ENCODE measurements at places on chromosomes 4 and X.

GRCh38 chr4:97987019-97987648 lies 156.1 kb downstream of the STPG2 start:
- no peak for DNase-seq

- DNase-seq, result no peak
Observed at GRCh38 chr4:78949735-78950134, 10.5 kb upstream of the PAQR3 start.

DNA sequence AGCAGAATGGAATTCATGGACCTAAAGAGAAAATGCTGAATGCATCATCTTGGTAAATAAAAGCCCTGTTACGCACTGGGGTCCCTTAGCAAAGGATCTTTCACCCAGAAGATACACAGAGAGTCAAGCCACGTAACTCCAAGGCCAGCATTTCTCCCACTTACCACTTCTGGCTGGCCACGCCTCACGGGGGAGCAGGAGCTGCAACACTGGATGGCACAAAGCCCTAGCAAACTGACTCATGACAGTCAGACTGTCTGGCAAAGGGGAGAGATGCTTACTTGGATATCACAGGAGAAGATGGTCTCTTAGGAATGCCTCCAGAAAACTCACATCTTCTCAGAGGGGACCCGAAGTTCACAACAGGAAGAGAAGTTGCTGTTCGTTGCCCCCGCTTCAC lies 51.4 kb upstream of the BCLAF3 start:
- DNase-seq, result no peak

- no peak for DNase-seq
Observed at GRCh38 chr4:104393655-104394324, 100.9 kb downstream of the CXXC4 start.

DNA sequence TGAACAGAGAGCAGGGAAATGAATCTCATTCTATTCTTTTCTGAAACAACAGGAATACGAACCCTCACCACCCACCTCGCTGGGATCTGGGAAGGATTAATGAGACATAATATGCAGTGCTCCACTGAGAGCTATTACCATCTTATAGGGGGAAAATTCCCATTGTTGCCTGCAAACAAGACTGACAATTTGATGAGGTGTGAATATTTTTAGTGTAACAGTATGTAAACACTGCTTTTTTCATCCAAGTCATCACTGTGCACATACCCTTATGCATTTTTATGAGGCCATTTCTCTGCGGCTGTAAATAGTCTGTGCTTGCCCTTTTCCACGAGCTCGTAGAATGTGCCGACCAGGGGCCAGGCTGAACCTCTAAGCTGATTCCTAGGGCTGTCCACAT lies 285.6 kb upstream of the CPEB2 start:
- no peak for DNase-seq

DNA sequence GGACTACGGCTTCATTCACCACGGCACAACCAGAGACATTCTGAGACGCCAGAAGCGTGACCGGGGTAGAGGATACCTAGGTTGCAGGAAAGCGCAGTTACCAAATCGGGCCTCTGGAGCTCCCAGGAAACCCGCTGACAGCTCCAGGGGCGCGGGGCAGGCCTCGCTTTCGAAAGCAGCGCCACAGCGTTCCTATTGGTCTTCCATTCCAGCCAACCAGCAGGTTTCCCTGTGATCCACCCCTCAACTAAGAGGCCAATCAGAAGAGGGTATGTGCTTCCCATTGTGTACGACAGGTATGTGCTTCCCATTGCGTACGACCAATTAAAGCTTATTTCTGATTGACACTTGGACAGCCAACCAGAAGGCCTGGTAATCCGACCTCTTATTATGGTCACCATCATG lies 14.9 kb downstream of the SNX12 start:
- DNase-seq, result no peak

- DNase-seq, result peak; percentile 81
Observed at GRCh38 chr4:20422398-20422797, 170.7 kb downstream of the SLIT2 start.

DNA sequence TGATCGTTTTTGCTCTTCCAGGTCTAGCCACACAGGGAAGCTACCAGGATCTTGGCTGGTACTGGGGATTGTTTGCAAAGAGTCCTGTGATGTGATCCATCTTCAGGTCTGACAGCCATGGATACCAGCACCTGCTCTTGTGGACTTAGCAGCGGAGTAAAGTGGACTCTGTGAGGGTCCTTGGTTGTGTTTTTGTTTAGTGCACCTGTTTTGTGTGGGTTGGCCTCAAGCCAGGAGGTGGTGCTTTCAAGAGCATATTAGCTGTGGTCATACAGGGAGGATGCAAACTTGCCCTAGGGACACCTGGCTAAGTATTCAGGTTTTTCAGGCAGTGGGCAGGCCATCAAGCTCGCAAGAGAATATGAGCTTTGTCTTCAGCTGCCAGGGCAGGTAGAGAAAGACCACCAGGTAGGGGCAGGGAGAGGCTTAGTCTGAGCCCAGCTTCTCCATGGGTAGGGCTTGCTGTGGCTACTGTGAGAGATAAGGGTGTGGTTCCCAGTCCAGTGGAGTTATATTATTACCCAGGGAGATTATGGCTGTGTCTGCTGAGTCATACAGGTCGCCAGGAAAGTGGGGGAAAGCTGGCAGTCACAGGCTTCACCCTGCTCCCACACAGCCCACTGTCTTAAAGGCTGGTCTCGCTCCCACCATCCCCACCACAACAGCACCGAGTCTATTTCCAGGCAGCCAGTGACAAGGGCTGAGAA lies 293.7 kb downstream of the PCDH18 start:
- DNase-seq, result peak; percentile 49

- peak; percentile 7 for DNase-seq
Observed at GRCh38 chrX:103628386-103629317, at the start of gene TCEAL1. TCEAL1 (plus strand) TSS chrX:103628975; CDS start chrX:103629917, 942 bp downstream.

GRCh38 chr4:188296331-188296730 lies 157.1 kb downstream of the TRIML1 start:
- DNase-seq, result no peak

DNA sequence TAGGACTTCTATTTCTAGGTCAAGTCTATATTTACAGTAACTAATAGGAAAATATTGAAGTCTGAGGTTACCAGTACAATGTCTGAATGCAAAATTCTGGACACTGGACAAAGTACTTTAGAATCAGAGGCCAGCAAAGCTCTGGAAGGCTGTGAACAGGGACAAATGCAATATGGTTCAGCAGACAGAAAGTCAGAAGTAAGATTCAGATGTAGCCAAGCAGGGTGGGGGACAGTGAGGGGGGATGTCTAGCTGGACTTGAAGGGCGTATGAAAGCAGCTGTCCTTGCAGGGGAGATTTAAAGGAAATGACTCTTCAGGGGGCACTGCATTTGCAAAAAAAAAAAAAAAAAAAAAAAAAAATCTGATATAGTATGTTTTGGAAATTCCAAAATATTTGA lies 2.9 kb downstream of the SORBS2 start:
- DNase-seq, result no peak

DNA sequence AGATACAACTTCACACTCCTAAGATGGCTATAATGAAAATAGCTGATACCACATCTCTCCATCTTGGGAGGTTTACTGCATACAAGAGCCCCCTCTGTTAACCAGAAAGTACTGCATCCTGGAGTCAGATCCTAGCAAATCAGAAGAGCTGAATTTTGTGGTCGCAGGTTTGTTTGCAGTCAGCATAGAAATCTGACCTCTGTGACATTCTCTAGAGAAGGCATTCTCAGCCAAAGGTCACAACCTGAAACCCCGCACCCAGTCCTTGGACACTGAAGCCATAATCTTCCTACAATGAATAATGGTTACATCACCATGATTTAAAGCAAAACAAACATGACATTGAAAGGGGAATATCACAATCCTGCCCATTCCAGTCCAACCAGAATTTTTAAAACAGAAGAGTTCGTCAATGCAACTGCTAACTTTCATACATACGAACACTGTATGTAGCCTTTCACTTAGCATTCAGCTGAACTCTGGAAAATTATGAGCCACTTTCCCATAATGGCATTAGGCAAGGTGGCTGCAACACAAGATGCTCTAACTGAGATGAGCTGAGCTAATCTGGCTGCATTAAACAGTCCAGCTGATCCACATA lies 17.6 kb downstream of the HS6ST2 start:
- no peak for DNase-seq

DNA sequence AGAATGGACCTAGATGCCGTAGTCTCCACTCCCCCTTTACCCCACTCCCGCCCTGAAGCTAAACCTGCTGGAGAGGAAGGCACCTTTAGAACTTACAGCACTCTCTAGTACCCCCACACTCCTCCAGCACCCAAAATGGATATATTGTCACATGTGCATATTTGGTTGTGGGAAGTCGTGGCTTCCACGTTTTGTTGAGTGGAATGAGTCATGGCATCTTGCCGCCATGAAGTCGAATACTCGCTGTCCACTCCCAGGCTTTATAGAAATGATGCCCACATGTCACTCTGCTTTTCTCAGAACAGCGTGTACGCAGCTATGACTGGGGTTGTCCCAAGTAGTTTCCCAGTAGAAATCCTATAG lies 545 bp downstream of the ABCE1 start:
- no peak for DNase-seq

DNA sequence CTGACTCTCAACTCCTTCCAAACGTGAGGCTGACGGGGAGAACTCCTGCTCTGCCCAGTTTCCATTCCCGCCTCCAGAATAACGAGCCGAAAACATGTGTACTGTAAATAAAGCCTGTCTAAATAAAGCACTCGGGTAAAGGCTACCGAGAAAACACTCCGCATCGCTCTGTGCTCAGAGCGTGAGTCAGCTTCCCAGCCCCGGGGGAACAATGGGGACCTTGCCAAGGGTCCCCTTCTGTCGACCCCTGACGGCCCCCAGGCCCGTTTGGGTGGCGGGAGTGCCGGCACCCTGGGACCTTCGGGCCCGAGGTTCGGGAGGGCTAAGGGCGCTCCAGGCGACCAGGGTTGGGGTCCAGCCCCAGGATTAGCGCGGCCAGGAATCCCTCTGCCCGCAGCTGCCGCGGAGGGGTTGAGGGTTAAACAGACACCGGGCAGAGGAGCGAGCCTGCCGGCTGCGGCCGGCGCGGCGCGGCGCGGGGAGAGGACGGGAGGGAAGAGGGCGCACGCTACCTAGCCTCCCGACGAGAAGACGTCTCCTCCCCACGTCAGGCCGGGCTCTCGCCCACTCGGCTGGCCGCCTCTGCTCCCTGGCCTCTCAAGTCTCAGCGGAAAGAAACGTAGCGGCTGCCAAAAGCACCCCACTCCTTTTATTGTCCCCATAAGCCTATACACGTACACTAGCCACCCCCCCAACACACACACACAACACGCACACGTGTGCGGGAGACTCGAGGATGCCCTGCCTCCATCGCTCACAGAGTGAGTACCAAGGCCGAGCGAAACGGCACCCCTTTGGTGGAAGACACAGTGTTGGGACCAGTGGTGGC lies 85.5 kb downstream of the BCOR start:
- no peak for DNase-seq

Data from NCI-H187 treated with DMSO at 0.1 percent for 48 hours (cell line).